ENCODE measurements at places on chromosomes 4 and X.

DNA sequence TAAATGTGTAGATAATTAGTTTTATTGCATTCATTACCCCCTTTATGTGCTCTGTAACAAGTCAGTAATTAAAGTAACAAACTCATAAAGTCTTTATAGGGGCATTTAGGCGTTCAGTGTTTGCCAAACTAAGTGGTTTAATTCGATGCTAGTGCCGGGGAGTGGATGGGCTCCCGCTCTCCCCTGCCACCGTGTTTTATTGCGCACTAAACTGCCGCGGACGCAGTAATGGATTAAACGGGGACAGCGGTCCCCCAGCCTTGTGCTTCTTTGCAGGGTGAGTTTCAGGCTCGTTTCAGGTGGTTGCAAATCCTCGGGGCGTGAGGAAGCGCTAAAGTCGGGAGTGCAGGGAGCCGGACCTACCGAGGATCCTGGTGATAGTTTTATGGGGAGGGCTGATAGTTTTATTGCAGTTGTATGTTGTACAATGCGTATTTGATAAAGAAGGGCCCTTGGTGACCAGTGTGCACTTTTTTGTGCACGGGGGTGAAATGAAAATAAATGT, 1.6 kb upstream of the PHOX2B start:
- DNase-seq: no peak

- DNase-seq: no peak
Measured at GRCh38 chr4:112026058-112026457, 119.2 kb upstream of the FAM241A start.

DNA sequence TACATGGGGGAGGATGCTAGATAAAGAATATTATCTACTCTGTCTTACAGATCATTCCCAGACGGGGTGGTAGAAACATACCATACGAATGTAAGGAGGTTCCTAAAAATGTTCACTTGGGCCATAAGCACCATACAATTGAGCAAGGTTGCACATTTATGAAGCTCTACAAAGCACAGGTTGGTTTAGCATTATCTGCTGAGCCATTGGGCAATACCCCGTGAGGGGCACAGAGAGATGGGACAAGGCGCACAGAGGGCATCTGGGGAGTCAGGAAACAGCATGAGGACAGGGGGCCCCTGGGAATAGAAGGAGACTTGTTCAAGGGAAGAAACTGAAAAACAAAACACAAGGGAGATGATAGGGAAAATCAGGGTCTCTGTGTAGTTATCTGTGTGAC, 305.3 kb downstream of the TRIML1 start:
- DNase-seq: no peak

DNA sequence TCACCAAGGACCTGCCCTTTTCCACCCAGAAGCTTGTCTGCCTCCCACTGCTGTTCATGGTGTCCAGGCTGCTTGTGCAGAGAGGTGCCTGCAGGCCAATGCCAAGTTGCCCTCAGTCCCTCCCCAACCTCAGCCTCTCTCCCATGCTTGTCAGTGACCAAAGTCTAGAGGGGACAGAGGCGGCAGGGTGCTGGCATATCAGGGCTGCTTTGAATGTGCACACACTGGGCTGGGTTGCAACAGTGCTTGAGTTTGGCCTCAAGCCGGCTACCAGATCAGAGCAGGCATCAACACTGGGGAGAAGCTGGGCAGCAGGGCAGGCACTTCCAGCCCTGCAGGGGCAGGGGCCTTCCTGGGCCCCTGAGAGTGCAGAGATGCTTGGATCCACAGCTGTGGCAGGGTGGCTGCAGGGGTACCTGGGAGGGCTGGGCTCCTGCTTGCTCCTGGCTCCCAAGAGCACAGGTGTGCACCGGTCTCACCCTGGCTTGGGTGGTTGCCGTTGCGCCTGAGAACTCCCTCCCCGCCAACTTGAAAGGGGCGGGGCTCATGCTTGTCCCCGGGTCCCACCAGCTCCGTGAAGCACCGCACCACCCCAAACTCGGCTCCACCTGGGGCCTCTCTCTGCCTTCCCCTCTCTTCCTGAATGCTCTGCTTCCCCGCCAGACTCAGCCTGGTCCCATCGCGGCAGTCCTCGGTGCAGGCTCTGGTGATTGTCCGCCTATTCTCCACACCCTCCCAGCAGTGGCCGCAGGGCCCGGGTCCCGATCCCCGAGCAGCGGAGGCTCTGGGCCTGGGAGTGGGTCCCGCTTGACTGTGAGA, 1681.9 kb upstream of the ADGRL3 start:
- DNase-seq: no peak

- DNase-seq: no peak
Measured at GRCh38 chrX:103361798-103362197, 5.5 kb downstream of the TCEAL9 start.

- DNase-seq: peak; percentile 81
Measured at GRCh38 chr4:17082186-17082585, 183.7 kb upstream of the LDB2 start.

DNA sequence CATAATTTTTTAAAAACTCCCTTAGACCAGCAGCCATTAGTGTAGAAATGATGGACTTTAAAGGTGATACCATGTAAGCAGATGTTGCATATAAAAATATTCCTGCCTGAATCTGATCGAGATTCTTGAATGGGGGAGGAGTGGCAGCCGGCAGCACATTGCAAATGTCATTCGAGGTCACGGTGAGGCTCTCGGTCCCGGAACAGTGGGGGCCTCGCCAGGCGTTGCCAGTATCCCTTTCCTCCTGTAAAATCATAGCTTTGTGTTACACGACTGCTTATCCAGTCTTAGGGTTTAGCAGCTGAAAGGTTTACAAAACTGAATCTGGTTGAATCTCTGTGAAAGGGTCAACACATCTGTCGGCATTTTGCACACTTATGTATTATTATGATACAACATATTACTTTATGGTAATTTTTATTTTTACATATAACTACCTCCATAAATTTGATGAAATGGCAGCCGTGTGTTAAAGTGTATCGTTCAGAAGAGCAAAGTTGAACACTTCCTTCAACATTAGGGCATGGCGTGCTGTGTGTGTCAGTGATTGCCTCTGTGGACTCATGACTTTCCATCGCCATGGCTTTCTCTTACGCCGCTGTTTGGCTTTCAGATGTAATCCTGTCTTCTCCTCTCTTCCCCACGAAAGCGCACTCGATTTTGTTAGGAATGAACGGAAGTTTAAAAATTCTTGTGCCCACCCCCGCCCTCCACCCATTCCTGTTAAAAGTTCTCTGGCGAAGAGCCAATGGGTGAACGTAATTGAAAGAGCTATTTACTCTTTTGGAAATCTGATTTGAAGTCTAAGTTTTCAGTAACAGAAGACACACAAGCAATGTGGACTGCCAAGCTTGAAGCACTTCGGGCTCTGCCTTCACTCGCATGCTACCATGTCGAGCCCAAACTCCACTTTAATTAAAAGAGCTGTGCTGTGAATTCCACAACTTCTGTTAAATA, 114.8 kb downstream of the STOX2 start:
- DNase-seq: no peak

- no peak for DNase-seq
Measured at GRCh38 chrX:110172215-110172614, 145.7 kb downstream of the AMMECR1 start.

- DNase-seq: no peak
Measured at GRCh38 chr4:11507920-11508319, 79.2 kb upstream of the HS3ST1 start.

- no peak for DNase-seq
Measured at GRCh38 chrX:136039968-136040367, 54.7 kb downstream of the SLC9A6 start.
